Activated CD8-positive, alpha-beta memory T cell treated with anti-CD3 and anti-CD28 coated beads, Interleukin-2, amount 50 U/mL, for 4 hours (primary cell): ENCODE measurements at places on chromosomes 6 and 20.

DNA sequence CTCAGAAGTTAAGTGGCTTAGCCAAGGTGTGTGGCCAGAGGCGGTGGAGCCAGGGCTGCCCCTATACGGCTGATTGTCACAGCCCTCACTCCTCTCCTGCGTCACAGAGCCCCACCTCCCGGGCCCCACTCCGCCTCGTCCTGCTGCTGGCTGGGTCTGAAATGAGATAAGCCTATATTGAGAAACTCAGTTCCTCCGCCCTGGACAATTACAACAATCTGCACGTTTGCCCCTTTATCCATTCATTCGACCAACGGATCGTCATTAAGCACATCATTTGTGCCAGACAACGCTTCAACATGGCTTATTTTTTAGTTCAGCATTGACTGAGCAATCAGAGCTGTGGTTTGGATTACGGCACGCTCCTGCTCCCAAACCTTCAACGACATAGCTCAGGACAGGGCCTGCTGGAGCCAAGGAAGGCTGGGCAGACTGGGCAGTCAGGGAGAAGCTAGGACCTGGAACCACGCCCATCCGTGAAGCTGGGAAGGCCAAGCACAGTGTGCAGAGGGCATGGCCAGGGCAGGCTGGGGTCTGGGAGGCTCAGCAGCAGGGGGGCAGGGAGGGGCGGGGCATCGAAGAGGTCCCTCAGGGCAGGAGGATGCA, 16.6 kb upstream of the EZR start:
- no peak for DNase-seq

DNA sequence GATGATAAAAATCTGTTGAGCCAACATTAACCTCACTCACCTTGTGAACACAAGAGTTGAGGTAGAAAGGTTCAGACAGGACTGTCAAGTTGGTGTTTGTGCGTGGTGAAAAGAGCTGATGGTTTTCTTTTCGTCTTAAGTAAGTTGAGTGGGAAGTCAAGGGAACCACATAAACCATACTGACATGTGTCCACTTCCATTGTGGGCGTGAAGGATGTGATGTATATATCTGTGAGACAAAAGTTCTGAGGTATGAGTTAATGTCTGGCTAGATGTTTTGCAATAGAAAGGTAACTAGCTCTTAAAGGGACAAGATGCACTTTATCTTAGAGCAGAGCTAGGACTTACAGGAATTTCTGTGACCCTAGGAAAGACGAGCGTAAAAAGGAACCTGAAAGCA, 1272.1 kb upstream of the ADGRB3 start:
- DNase-seq: no peak

DNA sequence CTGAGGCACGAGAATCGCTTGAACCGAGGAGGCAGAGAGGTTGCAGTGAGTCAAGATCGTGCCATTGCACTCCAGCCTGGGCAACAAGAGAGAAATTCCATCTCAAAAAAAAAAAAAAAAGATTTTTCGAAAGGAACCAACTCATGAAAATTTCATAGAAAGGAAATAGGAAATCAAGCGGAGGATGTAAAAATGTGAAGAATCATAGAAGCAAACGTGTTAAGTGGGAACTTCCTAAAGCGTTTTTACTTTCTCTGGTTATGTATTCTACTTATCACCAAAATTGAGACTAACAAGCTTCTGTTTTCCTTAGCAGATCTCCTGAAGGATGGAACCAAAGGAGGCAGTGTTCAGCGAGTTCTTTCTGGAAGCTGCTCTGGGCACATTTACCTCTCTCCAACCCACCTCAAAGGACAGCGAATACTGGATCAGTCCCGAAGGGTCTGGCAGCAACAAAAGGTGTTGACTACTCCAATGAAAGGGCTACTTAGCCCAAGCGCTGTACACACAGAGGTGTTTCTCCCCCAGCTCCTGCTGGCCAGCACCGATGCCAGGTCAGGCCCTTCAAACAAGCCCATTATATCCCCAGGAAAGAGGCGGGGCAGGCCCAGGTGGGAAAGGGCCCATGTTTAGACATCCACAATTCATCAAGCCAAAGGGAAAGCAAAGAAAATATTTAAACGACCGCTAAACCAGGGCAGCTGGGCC, 327.5 kb upstream of the JARID2 start:
- no peak for DNase-seq

DNA sequence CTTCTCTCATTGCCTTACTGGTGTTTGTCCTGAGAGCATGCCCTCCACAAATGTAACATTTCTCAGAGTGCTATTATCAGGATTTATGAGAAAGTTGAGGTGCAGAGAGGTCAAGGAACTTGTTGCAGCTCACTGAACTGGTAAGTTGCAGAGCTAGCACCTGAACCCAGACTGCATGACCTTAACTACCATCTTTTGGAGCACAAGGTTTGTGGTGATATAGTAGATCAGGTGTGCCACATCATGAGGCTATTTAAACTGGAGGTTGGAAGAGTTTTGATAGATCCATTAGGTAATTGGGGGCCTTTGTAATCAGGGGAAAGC, 112.0 kb upstream of the CITED2 start:
- DNase-seq: no peak

GRCh38 chr6:4928426-4928825, 75.4 kb downstream of the RPP40 start:
- no peak for DNase-seq

GRCh38 chr6:114084327-114084890, 113.5 kb upstream of the HDAC2 start:
- no peak for DNase-seq

DNA sequence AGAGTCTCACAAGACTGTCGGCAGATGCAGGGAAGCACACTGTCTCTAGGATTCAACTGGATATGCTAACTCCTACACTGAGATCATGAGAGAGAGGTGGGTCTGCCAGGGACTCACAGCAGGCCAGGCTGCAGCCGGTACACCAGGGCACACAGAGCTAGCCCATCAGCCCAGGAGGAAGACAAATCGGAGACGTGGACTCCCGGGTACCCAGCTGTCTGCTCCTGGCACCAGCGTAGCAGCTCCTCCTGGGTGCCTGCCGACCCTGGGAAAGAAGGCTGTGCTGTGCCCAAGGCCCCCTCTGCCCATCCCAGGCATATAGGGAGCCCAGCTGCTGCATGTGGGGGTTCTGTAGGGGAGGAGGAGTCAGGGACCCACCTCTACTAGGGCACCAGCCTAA, 7.0 kb downstream of the MICAL1 start:
- no peak for DNase-seq
